ENCODE measurements at places on chromosomes 2 and 18.

DNA sequence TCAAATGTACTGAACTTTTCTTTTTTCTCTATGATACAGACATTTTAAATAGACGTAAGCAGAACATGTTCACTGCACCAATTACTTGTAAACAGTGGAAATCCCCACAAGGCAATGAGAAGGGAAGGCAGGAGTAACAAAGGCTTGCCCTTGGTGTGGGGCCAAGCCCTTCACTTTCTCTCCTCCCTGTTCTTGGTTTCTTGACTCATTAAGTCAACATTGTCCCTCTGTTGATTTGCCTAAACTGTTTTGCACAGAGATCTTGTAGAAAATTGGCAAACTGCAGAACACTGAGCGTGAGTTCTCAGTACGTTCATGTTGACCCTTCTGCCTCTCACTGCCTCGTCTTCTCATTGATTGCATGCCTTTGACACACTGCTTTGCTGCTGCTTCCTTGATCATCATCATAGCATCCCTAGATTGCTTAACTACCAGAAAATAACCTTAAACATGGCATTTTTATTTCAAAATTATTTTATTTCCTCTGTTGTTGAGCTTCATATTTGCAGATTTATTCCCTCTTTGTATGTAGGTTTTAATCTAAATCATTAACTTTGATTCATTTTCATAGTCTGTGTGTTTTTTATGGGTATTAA, 257.7 kb downstream of the PTGR3 start:
- no peak for DNase-seq

DNA sequence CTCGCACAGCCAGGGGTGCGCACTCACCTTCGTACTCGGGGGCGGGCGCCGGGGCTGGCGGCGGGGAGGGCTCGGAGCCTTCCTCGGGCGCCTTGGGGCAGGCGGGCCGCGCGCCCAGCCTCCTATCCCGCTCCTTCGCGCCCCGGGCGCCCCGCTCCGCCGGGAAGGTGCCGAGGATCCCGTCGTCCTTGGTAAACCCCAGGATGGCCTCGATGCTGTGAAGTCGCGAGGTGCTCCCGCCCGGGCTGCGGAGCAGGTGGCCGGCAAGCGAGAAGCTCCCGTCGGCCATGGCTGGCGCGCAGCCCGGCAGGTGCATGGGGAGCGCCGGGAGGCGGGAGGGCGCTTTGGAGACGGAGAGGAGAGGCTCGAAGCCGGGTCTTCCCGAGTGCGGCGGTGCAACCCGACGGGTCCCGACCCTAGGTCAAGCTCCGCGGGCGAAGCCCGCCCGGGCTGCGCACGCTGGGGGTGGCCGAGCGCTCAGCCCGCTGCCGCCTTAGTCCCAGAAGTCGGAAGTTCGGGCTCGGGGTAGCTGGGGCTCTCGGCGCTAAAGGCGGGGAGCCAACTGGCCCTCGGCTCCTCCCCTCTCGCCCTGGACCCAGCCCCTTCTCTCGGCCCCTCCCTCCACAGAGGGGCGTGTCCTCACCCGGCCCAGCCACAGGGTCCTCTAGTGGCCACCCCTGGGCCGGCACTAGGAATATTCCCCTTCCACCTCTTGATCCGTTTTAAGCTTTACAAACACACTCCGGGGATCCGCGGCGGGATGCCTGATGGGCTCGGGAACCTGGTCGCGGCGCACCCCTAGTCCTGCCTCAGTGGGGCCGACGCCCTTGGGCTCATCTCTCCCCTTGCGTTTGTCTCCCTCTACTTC, at the start of gene RAX:
Gene RAX (minus strand): TSS at position 564 of the 868 bp plus-strand sequence. CDS start 248 bp downstream, at position 316.
- no peak for DNase-seq

GRCh38 chr2:17558053-17558452, 17.6 kb downstream of the VSNL1 start:
- DNase-seq: no peak

GRCh38 chr2:239047420-239047819, 199.5 kb downstream of the TWIST2 start:
- no peak for DNase-seq

- no peak for DNase-seq
Observed at GRCh38 chr2:170500770-170501169, 214.4 kb upstream of the SP5 start.

GRCh38 chr2:230798769-230799399, 65.9 kb upstream of the ITM2C start:
- no peak for DNase-seq

GRCh38 chr2:152132306-152132705, 33.5 kb upstream of the CACNB4 start:
- no peak for DNase-seq

DNA sequence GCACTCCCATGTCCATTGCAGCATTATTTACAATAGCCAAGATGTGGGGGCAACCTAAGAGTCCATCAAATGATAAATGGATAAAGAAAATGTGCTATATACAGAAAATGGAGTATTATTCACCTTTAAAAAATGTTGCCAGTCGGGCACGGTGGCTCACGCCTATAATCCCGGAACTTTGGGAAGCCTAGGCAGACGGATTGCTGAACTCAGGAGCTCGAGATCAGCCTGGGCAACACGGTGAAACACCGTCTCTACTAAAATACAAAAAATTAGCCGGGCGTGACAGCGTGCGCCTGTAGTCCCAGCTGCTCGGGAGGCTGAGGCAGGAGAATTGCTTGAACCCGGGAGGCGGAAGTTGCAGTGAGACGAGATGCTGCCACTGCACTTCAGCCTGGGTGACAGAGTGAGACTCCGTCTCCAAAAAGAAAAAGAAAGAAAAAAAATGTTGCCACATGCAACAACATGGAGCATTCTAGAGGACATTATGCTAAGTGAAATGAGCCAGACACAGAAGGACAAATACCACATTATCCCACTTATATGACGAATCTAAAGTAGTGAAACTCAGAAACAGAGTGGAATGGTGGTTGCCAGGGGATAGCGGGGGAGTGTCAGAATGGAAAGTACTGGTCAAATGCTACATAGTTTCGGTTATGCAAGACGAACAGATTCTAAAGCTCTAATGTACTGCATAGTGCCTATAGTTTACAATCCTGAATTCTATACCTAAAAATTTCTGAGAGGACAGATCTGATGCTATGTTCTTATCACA, 1385.6 kb upstream of the TMEFF2 start:
- DNase-seq: no peak

- DNase-seq: no peak
Observed at GRCh38 chr2:134197445-134197844, 56.4 kb upstream of the MGAT5 start.

DNA sequence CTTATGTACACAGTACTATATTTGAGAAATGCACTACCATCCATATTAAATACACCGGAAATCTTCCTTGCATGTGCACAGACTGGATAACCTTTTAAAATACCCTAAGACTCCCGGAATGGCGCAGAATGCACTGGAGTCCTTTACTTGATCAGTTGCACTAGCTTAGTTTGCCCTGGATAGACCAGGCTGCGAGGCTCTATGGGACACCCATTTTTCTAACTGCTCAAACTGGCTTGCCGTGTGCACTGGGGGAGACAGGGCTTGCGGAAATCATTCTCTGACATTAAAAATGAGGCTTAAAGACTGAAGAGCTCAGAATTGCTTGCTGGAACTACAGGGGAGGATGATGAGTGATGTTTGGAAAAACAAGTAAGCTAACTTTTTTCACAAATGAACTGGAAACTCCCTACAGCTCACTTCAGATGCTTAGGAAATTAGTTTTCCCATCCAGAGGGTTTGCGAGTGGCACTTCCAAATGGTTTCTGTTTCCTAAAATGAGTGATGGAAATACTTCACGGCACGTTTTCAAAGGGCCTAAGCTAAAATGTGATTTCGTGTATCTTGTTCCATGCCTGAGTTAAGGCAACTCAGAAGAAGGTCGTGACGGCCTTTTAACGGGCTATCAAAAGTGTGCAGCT, 2.7 kb downstream of the NCK2 start:
- no peak for DNase-seq

- DNase-seq: no peak
Observed at GRCh38 chr2:100964222-100964621, 37.9 kb upstream of the RPL31 start.

DNA sequence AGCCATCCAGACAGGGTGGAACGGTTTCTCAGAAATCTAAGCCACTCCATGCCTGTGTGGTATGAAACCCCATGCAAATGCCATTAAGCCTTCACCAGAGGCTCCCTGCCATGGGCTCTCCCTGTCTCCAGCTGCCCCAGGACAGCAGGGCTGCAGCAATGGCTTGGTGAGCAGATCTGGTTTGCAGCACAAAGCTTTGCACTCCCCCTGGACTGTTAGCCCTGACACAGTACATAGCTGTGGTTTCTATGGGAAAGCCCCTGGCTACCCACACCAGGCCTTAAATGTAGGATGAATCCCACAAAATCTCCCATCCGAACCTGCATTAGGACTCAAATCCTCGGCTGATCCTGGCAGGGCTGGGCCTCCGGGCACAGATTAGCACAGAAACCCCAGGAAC, 291.6 kb downstream of the TNS1 start:
- DNase-seq: no peak

GRCh38 chr2:55269645-55269990, 587 bp upstream of the MTIF2 start:
- DNase-seq: no peak

DNA sequence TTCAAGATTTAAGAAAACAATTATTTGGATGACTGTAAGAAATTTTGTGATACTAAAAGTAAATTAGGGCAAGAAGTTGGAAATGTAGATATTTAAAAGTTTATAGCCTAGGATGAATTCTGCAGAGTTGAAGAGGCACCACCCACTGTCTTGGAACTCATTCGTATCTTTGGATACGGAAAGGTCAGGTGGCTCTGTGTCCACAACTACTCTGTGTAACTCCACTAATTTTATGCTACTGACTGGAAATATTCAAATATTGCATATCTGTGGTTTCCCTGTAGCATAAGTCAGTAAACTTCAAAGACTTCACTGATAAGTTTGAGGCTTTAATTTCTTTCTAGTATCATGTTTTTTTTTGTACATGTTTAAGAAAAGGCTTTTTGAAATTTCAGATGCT, 156.9 kb upstream of the RPRM start:
- no peak for DNase-seq

- no peak for DNase-seq
Observed at GRCh38 chr2:178874529-178875240, 67.5 kb upstream of the TTN start.

DNA sequence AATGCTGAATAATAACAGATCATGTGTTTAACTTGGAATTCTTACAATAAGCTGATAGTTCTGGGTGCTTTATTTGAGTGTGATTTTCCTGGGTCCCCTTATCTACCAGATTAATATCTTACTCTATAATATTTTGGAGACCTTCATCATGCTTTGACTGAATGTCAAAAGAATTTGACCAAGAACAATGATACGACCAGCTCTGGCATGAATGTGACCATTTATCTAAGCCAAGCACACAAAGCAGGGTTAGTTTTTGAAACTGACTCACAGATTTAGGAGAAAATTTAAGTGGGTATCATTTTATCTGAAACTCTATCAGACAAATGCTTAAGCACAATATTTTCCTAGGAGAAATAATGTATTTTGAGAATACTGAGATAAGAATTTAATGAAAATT, 677.0 kb downstream of the NYAP2 start:
- DNase-seq: no peak

DNA sequence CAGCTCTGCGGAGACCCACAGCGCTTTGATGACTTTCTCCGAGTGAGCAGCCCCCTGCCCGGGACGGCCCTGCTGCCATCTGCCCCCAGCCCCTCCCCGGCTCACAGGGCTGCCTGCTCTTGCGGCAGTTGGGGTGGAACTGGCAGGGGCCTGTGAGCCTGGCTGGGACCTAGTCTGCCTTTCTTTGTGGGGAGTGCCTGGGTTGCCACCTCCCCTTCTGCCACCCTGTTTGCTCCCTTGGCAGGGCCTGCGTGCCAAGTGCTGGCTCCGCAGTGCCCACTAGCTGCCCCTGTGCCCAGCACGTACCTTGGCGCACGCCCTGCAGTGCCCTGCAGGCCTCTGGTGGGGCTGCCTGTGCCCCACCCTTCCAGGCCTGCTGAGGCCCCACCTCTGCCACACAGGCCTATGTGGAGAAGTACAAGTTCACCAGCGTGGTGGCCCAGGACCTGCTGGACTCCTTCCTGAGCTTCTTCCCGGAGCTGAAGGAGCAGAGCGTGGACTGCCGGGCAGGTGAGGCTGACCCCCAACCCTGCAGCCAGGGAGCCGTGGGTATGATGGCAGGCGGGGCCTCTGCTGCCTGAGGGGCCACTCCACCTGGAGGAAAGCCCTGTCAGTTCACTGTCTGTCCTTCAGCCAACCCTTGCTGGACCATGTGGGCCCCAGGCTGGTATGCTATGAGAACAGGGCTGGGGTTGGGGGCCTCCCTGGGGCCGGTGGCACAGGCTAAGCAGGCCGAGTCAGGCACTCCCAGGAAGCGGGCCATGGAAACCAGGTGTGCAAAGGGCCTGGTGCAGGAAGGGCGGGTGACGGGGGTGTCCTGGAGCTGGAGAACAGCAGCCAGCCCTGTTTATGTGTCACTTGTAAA, 7.0 kb downstream of the RNPEPL1 start:
- no peak for DNase-seq

GRCh38 chr2:147083664-147084063, 761.2 kb upstream of the ACVR2A start:
- DNase-seq: no peak

- DNase-seq: no peak
Observed at GRCh38 chr2:111896576-111896975, 1.8 kb upstream of the MERTK start.

DNA sequence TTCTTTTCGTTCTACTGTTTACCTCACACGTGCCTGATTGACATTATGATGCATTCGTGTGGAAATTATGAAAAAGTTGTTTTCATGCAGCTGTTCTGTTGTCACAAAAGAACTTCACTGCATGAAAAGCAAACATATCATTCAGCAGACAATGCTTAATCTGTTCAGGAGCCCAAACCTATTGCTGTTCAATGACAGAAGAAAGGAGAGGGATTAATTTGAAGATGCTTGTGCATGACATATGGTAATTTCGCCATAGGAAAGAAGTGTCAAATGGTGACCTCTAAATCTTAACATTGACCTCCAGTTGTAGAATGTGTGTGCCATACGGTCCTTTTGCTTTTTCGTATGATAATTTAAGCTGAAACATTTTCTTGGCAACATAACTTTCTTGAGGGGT, 124.5 kb downstream of the WDR7 start:
- no peak for DNase-seq

- no peak for DNase-seq
Observed at GRCh38 chr2:34159901-34160300, 560.8 kb upstream of the FAM98A start.

DNA sequence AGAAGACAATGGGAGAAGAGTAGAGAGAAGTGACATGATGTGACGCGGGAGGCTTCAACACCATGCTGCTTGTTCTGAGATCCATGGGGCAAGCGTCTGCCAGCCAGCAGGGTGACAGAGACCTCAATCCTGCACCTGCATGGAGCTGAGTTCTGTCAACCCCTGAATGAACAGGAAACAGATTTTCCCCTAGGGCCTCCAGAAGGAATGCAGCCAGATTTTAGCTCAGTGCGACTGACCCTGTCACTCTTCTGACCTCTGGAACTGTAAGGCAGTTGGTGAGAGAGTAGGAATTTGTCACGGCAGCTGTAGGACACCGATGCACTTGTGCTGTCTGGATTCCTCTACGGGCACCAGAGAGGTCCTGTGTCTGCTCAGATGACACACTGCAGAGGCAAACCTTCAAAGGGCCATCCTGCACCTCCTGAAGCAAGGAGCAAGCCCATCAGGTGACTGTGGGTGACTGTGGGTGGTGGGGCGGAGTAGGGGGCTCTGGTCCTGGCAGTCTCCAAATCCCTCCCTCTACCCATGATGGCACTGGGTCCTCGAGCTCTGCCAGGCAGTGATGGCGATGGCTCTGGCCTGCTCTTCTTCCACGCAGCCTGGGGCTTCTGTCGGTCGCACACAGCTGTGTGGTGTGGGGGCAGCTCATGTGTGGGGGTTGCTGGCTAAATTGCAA, 194.3 kb upstream of the TWIST2 start:
- no peak for DNase-seq
